ENCODE measurements at places on chromosomes 4 and X. TPM values are rescaled to one million over a fixed set of nuclear protein-coding genes. Genes with fewer than 3 reads are reported as not detected.

WAS gene
- 86.2 TPM for total RNA-seq

TCEAL2 gene
- total RNA-seq = not detected

SCRG1 gene
- not detected for total RNA-seq

EGFL6 gene
- total RNA-seq = 0.24 TPM

SSX4 gene
- not detected for total RNA-seq

HCFC1 gene
- 140 TPM for total RNA-seq

TRPC5OS gene
- not detected for total RNA-seq
